ENCODE measurements at places on chromosomes 1 and 21. TPM values are rescaled to one million over a fixed set of nuclear protein-coding genes. Genes with fewer than 3 reads are reported as not detected.

The AMY1C gene
- polyA plus RNA-seq, result not detected

The OR2T27 gene
- polyA plus RNA-seq, result not detected

The OR10X1 gene
- polyA plus RNA-seq, result not detected

The IFI44L gene
- 2.7 TPM for polyA plus RNA-seq

The NR1I3 gene
- 0.21 TPM for polyA plus RNA-seq

The HSPB7 gene
- 229 TPM for polyA plus RNA-seq

The TTLL7 gene
- polyA plus RNA-seq, result 2.6 TPM

The HCRTR1 gene
- 0.25 TPM for polyA plus RNA-seq

The C1orf167 gene
- 2.7 TPM for polyA plus RNA-seq

The FCRL5 gene
- polyA plus RNA-seq, result 0.24 TPM

The HSD11B1 gene
- 4.9 TPM for polyA plus RNA-seq

The IQCC gene
- 0.79 TPM for polyA plus RNA-seq

The NCF2 gene
- 4.0 TPM for polyA plus RNA-seq

The FAM3B gene
- polyA plus RNA-seq, result 6.8 TPM

The TLCD4 gene
- 2.7 TPM for polyA plus RNA-seq

The PLEKHM2 gene
- 41.1 TPM for polyA plus RNA-seq

The DNM3 gene
- polyA plus RNA-seq, result 0.37 TPM

The SPSB1 gene
- polyA plus RNA-seq, result 39.6 TPM

The PLXNA2 gene
- polyA plus RNA-seq, result 8.1 TPM

The GJC2 gene
- polyA plus RNA-seq, result 0.29 TPM

The LCE1A gene
- not detected for polyA plus RNA-seq

The FAM151A gene
- polyA plus RNA-seq, result 0.85 TPM

The CFHR4 gene
- polyA plus RNA-seq, result not detected

The OR10J1 gene
- polyA plus RNA-seq, result not detected

The ZMYND12 gene
- 1.7 TPM for polyA plus RNA-seq

The UBE4B gene
- 27.3 TPM for polyA plus RNA-seq
